ENCODE measurements at places on chromosomes 2 and 18.

DNA sequence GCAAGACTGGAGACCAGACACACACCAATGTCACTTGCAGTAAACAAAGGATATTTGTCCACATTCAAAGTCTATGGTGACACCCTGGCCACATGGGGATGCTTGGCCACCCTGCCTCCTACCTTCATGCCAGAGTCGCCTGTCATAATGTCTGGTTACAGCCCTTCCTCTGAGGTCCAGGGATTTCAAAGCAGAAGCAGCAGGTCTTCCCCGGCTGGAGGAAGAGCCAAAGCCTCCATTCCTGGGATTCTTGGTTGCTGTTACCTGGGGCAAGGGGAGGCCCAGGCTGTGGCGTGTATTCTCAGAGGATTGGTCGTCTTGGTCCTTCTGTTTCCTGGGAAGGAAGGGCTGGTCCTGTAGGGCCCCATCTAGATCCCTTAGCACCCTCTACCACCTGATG is 2.3 kb upstream of the ALPP start:
- no peak for DNase-seq

DNA sequence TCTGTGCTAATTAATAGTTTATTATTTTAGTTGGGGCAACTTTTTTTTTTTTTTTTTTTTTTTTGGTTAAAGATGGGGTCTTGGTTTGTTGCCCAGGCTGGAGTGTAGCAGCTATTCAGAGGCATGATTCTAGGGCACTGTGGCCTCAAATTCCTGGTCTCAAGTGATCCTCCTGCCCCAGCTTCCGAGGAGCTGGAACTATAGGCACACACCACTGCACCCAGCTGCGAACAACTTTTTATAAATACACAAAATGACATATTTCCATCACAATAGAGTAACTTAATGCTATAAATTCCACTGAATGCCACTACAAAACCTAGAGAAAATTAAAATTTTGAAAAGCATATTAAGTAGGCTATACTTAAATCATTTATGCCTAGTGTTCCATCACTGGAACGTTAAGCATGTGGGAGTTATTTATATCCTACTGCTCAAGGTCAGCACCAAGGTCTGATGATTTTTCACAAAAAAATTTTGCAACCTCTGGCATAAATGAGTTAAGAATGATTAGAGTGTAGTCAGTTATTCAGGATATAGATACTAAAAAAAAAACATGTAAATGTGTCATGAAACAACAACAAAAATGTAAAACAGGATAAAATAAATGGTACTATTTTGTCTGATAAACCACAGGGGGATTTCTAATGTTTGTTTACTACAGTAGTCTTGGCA is 46.8 kb downstream of the GFPT1 start:
- no peak for DNase-seq

DNA sequence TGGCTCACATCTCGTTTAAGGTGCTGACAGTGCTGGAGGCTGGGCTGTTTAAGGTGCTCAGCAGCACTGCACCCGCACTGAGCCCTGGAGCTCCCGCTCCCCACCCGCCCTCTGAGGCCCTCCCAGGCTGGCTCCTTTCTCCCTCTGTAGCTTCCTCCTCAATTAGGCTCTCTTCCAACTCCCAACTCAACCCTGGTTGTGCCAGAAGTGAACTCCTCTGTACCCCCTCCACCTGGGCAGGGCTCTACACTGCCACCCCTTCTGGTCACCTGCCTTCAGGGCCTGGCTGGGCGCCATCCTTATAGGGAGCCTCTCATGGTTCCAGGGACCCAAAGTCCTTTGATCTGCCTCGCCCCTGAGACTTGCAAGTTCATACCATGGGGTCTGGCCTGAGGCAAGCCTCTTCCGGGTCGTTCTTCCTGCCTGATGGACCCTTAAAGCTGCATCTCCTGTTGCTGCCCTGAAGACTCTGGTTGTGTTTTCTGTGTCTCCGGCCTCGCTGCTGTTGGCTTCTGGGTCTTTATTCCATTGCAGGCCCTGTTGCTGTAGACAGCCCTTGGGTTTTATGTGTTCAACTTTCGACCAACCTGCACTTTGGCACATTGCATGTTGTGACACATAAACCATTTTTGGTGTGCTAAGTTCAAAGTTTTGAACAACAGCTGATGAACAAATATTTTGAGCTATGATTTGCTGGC is 199.6 kb downstream of the LDLRAD4 start:
- DNase-seq = no peak

DNA sequence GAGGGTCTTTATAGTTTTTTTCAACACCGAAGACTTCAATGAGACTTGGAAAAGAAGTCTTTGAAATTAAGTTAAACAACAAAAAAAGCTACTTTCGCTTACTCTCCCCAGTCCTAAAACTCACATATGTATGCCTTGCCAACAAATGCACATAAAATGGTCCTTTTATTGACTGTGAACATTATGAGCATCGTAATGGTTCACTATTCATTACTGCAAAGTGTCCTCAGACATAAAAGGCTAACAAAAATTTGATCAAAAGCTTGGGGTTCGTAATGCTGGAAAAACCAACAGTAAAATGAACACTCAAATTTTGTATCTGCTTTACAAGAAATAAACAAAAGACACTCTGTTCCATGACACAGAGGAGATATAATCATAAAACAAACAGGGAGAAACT is 285.3 kb upstream of the SLC8A1 start:
- no peak for DNase-seq

GRCh38 chr18:63177259-63177658 is 142.3 kb downstream of the BCL2 start:
- DNase-seq = no peak

DNA sequence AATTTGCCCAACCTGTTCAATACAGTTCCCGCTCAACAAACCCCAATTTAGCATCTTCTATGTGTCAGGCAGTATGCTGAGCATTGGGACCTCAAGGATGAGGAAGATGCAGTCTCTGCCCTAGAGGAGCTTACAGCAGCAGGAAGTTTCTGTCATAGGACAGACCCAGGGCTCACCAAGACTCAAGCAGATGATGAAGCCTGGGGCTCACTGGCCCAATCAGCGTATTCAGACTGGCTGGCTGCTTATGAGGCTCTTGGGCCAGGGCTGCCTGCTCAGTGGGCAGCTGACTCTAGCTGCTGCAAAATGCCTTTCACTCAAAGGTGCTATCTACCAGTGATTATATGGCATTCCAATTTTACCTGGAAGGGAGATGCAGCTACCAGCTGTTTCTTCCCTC is 2.1 kb downstream of the FAM178B start:
- no peak for DNase-seq

- no peak for DNase-seq
Observed at GRCh38 chr2:84846041-84846663, 34.7 kb downstream of the TRABD2A start.

Measured in NCI-H1105 (cell line).